G401 (cell line): ENCODE measurements at places on chromosomes 4 and X. TPM values are rescaled to one million over a fixed set of nuclear protein-coding genes. Genes with fewer than 3 reads are reported as not detected.

GRCh38 chrX:413322-414201, 26.9 kb upstream of the PPP2R3B start:
- no peak for DNase-seq

DNA sequence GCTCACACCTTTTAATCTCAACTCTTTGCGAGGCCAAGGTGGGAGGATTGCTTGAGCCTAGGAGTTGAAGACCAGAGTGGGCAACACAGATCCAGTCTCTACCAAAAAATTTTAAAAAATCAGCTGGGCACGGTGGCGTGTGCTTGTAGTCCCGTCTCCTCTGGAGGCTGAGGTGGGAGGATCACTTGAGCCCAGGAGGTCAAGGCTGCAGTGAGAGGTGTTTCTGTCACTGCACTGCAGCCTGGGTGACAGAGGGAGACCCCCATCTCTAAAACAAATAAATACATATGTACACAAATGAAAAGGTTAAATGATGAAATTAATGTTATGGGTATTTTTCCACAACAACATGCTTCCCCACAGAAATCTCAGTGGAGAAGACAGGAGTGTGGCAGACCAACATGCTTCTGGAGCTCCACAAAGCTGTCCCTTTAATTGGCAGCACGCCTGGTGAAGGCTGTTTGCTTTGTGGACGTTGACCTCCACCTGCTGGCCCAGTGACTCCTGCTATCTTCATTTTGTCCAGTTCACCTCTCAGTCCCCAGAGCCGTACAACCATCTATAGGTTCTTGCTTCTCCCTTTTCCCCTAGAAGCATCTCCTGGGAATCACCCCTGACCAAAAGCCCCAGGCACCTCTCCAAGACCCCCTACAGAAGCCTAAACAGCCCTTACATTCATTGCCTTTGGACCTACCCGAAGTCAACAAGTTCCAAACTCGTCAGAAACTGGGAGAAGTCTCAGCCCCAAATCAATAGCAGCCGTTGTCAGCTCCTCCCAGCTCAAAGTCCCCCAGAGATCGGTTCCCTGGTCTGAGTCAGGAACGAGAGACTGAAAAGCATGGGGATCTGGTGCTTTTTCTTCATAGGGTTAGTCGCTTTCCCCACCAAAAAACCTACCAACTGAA, 36.4 kb upstream of the CD99 start:
- DNase-seq, result no peak

- DNase-seq, result no peak
These were observed 12.5 kb downstream of the MORC4 start for GRCh38 chrX:106987488-106987887.

GRCh38 chr4:120517966-120518365, 404.6 kb downstream of the PRDM5 start:
- no peak for DNase-seq

DNA sequence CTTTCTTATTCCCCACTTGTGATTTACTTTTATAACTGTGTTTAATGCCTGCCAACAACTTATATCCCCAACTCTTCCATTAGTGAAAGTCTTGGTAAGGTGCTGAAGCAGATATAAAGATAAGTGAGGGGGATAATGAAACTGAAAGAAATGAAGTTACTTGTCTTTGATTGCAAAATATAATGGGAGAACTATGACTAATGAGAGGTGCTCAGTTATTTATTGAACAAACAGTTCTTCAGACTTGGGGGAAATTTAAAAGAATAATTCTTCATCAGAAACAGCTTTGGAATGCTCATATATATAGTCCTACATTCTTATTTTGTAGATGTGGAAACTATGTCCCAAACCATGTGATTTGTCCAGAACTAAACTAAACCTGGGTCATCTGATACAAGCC, 213.5 kb downstream of the TEX13A start:
- no peak for DNase-seq

- DNase-seq, result no peak
These were observed 90.6 kb downstream of the SNCA start for GRCh38 chr4:89746377-89746776.

DNA sequence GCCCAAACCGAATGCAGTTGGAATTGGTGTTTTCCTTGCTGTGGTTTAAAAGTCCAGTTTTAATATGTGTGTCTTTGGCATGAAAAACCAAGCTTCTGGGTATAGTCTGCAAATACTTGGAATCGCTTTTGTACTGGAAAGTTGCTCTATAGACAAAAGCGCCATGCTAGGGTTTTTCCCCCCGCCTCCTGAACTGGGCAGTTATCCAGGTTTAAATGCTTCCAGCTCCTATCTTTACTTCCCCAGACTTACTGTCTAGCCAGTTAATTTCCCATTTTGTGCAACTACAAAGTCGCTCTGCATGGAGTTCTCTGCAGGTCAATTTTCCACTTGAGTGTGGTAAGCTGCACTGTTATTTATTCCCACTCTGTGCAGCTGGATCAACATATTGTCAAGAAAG, 2.7 kb downstream of the RASL11B start:
- peak; percentile 37 for DNase-seq

GRCh38 chr4:8886612-8887406, 15.2 kb upstream of the HMX1 start:
- no peak for DNase-seq

- DNase-seq, result no peak
These were observed 858.8 kb upstream of the FRG1 start for GRCh38 chr4:189081826-189082225.

- no peak for DNase-seq
These were observed 132.7 kb downstream of the BTC start for GRCh38 chr4:74661427-74662201.

DNA sequence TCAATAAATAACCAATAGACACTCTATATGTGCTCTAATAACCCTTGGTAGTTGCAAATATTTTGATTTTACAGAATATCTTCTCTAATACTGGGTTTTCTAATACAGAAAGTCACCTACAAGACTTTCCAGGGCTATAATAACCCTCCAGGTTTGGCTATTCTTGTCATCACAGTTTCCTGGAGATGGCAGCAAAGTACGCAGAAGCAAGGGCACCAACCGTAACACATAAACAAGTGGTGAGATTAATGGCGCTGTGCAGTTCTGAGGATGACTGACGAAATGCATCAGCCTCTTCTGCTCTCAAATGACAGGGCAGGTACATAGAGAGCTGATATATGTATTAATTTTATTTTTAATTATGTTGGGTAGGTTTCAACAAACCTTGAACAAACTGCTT, 122.4 kb downstream of the C4orf33 start:
- DNase-seq, result peak; percentile 25

GRCh38 chr4:70600977-70601376, 8.9 kb downstream of the AMBN start:
- DNase-seq, result no peak

DNA sequence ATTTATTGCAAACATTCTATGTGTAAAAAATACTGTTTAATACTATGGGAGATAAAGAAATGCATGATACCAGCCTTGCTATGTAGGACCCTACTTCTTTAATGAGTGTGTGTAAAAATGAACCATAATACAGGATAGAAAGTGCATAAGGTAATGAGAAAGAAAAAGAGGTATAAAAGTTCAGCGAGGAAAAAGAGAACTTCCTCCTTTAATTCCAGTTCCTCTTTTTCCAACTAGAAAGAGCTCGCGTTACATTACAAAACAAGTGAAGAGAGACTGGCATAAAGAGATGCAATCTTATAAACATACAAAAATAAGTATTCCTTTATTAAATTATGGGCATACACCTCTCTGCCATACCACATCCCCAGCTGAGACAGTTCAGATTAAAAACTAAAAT, 77.4 kb downstream of the ANKRD17 start:
- no peak for DNase-seq

DNA sequence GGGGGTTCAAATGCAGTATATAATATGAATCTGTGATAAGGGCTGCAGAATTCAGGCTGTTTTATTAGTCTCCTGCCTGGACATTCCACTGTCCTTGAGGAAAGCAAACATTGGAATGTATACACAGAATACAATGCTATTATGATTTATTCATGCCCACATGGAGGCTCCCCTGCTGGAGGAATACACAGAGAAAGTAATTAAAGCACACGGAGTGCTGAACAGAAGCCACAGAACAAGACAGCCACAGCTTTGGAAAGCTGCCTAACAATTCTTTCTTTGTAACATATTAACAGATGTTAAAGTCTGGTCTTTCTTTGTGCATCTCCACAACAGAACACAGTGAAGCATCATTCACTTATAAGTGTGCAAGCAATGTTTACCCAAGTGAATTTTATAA, 155.8 kb downstream of the ARAP2 start:
- no peak for DNase-seq

GRCh38 chr4:151263455-151263854, 13.5 kb upstream of the PRSS48 start:
- DNase-seq, result no peak

GRCh38 chrX:119041175-119041574, 31.6 kb upstream of the CT47C1 start:
- no peak for DNase-seq

GRCh38 chr4:47071901-47072341, 40.6 kb downstream of the GABRB1 start:
- DNase-seq, result no peak

The CSN1S1 gene
- total RNA-seq, result not detected in 2 replicates

The DHRSX gene
- 12.9 and 17.4 TPM in 2 replicates for total RNA-seq

The TLR2 gene
- total RNA-seq, result not detected in 2 replicates

The CLCN4 gene
- 2.6 and 3.6 TPM in 2 replicates for total RNA-seq

The GJB1 gene
- 0.37 TPM in 1 of 2 replicates, not detected in the other for total RNA-seq

The STK32B gene
- total RNA-seq, result 0.06 and 1.9 TPM in 2 replicates

The SH3D19 gene
- 17.7 and 23.3 TPM in 2 replicates for total RNA-seq

The TCEANC gene
- 0.81 and 2.3 TPM in 2 replicates for total RNA-seq
